ENCODE measurements at places on chromosomes 13 and 19.

GRCh38 chr19:18940769-18941627 is at the start of gene HOMER3:
HOMER3 (minus strand) TSS chr19:18941217; CDS start chr19:18938982, 2,235 bp downstream.
- peak; percentile 71 for DNase-seq

GRCh38 chr13:108297114-108297513 is 27.6 kb downstream of the TNFSF13B start:
- DNase-seq = no peak

DNA sequence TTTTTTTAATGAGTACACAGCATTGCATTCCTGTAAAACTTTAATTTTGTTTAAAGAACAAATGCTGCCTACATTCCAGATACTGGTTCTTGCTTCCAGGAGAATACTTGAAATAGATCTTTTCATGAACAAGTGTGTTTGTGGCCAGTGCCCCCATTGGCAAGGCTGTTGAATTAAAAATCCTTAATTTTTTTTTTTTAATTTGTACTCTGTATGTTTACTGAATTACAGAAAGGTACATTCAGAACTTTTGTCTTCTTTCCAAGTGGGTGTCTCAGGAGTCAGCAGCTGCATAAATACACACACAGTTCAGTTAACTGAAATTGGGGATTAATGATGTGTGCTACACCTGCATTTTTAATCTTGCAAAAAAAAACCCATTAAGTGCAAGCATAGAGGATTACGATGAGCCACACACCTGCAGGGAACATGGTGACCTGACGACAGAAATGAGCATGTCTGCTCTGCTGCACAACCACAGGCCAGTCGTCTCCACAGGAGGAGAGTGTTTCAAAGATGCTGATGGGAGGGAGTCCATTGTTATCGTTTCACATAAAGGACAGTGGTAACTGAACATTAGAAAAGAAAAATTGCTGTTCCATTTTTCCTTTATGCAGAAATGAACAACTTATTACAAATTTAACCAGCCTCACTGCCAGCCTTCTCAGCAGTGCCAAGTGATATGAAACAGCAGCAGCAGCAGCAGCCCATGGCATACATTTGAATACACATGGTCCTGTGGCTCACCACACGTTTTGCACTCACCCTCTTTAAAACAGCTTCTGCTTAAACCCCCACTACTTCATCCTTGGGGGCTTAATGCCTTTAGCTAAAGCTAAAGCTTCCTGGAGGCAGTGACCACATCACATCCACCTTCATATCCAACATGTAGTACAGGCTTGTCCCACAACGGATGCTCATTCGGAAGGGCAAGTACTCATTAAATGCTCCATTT is 72.3 kb upstream of the RFC3 start:
- no peak for DNase-seq

DNA sequence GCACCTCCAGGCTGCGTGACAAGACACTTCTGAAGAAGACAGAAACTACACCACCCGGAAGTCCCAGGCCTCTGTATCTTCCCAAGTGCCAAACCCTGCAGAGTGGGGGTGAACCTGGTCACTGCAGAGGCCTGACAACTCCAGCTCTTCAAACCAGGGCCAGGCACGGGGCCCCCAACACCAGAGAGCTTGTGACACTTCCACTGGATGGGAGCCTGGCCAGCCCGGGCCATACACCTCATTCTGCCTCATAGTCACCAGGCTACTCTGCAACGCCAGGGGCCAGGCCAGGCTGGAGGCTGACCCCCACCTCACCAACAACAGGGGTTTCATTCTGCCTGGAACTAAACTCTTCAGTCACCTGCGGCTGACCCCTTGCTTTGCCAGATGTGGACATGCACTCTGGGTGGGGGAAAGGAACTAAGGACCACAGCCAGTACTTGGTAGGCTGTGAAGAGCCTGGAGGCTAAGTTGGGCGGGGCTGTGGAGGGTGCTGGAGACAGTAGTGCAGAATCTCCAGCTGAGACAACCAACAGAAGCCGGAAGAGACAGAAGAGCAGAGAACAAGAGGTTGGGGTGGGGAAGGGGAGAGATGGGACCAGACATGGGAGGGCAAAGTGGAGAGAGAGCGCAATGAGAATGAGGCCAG is 23.0 kb downstream of the TUBA3C start:
- DNase-seq = no peak

GRCh38 chr13:45879666-45880065 is 28.1 kb upstream of the SIAH3 start:
- no peak for DNase-seq

- DNase-seq = no peak
Measured at GRCh38 chr13:77810430-77810829, 108.2 kb downstream of the EDNRB start.

- peak; percentile 5 for DNase-seq
Measured at GRCh38 chr19:19628501-19629134, 598 bp upstream of the LPAR2 start.

GRCh38 chr13:99702687-99703319 is 201.5 kb downstream of the TM9SF2 start:
- no peak for DNase-seq

DNA sequence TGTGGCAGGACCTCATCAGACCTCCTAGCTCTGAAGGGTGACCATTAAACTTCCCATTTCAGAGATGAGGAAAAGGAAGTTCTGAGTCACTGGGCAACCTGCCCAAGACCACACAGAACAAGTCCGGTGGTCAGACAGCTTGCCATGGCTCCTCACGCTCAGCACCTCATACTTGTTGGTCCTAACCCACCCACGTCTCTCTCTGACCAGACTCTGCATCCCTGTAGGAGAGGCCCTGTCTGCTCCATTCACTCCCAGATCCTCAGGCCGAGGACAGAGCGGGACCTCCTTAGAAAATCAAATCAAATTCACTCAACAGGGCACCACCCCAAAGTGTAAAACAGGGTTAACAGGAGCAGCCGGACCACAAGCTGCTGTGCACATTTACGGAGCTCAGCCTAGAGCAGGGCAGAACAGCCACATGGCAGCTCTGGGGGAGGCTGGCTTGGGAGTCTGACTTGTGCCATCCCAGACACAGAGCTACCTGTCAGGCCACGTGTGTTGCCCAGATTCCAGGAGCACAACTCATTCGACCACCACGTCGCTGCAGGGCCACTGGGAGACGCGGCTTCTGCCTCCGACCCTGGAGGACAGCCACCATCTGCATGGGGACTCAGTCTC is 1.7 kb downstream of the MIER2 start:
- DNase-seq = peak; percentile 72

GRCh38 chr13:74761801-74762757 is 627.9 kb upstream of the KLF12 start:
- peak; percentile 95 for DNase-seq

GRCh38 chr19:8208119-8208921 is 850 bp upstream of the CERS4 start:
- DNase-seq = no peak

DNA sequence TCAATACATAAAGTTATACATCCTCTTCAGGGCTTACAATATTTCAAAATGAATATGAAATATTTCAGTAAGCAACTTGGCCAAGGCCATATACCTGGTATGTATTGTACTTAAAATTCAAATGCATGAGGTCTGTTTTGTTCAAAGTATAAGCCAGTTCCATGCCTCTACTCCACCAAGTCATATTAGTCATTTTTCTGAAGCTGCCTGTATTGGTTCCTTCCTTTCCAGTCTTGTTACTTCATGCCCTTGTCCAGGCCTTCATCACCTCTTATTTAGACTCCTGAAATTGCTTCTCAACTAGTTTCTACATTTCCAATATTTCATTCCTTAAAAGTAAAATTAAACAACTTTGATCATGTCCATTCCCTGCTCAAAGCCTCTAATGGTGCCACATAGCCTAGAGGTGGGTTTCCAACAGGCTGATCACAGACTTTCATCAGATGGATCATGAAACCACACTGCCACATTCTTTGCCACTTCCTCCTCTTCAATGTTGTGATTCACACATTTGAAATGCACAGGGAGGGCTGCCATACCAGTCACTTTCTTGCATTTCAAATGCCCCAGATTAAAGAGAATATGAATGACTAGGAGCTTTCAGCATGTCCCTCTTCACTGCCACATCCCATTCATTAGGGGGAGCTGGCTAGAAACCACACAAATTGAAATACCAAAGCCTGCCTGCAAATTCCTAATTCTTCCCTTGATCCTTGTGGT is 424.1 kb upstream of the DACH1 start:
- peak; percentile 91 for DNase-seq

DNA sequence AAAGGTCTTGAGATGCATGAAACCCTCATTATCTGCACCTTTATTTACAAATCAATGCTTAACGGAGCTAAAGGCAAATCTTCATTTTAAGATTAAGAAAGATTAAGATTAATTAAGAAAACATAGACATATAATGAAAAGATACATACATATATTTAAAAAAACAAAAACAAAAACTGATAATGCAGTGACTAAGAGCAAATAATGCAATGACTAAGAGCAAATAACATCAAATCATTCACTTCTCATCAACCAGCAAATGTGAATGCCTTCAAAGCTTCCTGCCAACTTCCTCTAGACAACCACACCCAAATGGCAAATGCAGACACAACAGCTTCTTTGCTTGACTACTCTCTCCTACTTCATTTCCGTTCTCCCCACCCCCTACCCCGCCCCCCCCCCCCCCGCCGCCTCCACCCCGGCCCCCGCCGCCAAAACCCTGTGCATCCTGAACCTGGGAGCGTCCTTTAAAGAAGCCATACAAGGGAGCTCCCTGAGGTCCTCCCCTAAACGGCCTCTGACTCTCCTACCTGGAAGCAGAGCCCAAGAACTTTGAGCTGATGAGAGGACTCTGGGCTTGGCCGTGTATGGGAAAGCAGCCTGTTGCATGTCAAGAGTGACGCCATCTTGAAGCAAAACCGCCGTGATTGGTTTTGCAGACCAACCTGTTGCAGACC is 24.5 kb downstream of the TEX101 start:
- peak; percentile 32 for DNase-seq

DNA sequence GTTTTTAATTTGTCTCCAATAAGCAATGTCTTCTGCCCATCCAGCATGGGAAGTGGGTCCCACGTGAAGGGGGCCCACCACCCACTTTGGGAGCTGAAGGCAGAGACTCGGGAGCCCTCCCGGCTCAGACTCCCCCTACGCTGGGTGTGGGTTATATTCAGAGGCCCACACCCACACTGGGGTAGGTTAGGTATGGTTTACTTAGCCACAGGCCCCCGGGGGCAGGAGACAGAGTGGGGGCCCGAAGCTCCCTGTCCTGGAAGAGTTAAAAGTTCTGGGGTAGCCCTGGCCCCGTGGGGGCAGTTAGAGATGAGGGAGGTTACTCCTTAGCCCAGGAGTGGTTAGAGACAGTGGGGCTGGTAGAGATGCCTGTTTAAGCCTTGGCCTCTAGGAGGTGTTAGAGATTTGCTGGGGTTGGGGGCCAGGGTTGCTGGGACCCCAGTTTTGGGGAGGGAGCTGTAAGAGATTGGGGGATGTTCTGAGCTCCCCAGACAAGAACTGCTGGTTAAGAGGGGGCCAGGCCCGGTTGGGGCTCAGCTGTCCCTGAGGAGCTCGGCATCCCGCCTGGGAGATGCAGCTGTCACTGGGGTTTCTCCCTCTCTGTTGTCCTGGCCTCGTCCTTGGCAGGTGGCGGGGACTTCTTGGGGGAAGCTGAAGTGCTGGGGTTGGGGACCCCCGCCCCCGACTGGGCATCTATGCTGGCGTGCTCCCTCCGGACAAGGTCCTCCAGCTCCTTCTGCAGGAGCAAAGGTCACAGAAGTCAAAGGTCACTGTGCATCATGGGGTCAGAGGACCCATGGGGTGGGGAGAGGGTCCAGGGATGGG is 712 bp upstream of the RINL start:
- DNase-seq = no peak

- DNase-seq = no peak
Measured at GRCh38 chr19:13064092-13064489, 38.6 kb downstream of the LYL1 start.

- DNase-seq = no peak
Measured at GRCh38 chr13:87093399-87093798, 577.8 kb upstream of the SLITRK5 start.

DNA sequence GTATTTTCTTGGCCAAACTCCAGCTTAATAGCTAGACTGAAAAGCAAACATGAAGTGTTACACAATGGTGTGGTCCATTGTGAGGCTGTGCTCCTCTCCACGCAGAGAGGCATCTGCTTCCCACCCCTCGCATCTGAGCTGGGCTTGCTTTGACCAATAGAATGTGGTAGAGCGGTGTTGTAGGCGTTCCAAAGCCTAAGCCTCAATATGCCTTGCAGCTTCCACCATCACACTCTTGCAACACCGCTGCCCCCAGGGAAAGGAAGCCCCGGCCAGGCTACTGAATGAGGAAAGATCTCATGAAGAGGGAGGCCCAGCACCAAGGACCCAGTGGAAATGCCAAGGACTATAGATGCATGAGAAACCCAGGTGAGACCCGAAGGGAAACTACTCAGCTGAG is 9.4 kb downstream of the FLT1 start:
- DNase-seq = no peak

Data from fibroblast of skin of scalp (primary cell).